Activated CD4-positive, alpha-beta T cell treated with anti-CD3 and anti-CD28 coated beads for 48 hours (primary cell): ENCODE measurements at places on chromosomes 3 and 15.
A peak's percentile ranks its signal among the peaks of the same experiment; 100 is the strongest.

- no peak for DNase-seq
Measured at GRCh38 chr15:22930782-22931484, 49.2 kb downstream of the CYFIP1 start.

DNA sequence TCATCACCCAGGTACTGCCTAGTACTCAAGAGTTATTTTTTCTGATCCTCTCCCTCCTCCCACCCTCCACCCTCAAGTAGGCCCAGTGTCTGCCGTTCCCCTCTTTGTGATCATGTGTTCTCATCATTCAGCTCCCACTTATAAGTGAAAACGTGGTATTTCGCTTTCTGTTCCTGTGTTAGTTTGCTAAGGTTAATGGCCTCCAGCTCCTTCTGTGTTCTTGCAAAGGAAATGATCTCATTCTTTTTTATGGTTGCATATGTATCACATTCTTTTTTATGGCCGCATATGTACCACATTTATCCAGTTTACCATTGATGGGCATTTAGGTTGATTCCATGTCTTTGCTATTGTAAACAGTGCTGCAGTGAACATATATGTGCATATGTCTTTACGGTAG, 8.2 kb upstream of the GANC start:
- no peak for DNase-seq

DNA sequence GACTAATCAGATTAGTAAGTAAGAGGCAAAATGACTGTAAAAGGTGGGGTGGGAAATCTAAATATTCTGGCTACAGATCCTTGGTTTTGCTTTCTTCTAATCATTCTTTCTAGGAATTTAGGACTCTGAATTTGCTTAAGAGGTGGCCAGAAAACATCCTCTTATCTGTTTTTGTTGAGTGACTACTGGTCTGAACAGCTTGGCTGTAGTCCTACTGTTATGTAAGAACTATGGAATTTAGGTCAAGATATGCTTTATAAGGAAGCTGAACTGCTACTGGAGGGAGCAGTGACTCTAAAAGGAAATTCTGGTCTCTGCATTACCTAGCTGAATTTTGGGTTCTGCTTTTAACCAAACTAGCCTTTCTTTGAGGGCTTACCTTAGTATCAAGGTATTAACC, 33.5 kb upstream of the CSPG5 start:
- no peak for DNase-seq

GRCh38 chr3:165635791-165636683, 201.2 kb downstream of the BCHE start:
- DNase-seq, result no peak

GRCh38 chr3:53795789-53796560, 50.2 kb downstream of the CHDH start:
- DNase-seq, result no peak

DNA sequence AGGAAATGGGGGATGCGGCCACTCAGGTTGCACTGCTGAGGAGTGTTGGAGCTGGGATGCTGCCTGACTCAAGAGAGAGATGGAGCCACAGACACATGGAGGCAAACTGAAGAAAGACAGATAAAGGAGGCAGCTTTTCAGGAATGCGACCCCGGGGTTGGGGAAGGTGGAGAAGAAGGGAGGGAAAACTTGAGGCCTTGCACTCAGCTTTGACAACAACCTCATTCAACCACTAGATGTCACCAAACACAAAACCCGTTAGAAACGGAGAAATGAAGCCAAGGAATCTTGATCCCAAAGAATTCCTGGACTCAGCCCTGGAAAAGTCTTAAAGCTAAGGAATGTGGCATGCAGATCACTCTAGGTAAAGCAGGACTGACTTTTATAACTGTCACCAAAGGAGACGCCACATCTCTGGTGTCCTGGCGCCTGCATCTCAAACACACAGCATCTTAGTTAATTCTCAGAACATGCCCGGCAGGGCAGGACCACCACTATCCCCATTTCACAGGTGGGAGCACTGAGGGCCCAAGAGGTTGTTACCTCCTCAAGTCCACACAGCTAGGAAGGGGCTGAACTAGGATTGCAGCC, 59.6 kb upstream of the LMCD1 start:
- DNase-seq, result no peak

DNA sequence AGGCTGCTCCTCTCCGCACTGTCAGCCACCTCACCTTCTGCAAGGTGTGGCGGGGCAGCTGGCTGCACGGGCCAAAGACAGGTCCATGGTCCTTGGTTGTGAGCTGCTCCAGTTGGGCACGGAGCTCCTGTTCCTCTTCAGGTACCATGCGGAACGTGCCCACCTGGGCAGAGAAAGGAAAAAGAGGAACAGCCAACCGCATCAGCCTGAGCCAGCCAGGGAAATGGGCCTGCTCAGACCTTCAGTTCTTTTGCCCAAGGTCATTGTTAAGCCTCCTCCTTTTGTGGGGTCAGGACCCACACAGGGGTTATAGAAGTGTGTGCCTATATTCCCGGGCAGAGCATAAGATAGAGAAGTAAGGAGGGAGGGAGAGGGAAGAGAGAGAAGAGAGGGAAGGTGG, 2.8 kb downstream of the RLBP1 start:
- no peak for DNase-seq

DNA sequence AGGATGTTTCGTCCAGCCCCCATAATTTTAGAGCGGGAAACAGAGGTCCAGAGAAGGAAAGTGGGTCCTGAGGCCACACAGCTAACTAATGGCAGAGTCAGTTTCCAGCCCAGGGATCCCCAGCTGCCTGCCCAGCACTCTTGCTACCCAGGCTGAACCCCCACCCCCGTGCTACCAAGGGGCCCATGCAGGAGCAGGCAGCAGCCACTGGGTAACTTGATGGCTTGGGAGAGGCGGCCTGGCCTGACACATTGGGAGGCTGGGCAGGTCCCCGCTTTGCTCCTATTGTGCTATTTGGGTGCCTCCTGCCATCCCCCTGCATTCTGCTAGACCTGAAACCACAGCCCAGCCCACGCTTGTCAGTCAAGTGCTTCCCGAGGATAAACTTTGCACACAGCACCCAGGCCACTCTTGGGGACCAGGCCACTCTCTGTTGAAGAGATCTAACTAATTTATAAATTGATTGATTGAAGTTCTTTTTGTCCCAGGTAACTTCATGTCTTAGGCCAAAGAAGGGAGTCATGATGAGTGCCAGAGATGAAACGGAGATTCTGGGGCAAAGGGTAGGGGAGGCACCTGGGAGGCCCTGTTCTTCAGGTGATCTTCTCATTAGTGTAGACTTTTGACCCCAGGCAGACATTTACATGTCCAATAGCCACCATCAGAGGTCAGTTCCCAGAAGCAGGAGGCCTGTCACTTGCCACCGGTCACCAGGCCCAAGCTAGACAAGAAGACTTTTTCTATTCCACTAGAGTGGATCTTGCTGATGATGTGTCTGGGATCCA, 7.0 kb downstream of the PAK6 start:
- DNase-seq, result no peak

GRCh38 chr15:72420576-72420975, 22.5 kb downstream of the TMEM202 start:
- DNase-seq, result no peak

DNA sequence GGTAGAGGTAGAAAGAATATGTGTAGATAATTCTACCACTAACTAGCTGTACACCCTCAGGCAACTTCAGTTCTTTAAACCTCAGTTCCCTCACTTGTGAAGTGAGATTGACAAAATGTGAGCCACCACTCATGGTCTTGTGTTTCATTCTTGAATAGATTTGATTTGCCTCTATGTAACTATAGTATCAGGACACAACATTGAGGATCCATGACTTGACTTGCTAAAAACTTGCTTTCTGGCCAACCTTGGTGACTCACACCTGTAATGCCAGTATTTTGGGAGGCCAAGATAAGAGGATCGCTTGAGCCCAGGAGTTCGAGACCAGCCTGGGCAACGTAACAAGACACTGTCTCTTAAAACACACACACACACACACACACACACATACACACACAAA, 115.8 kb upstream of the FLNB start:
- no peak for DNase-seq

GRCh38 chr15:97993310-97993738, 32.8 kb downstream of the ARRDC4 start:
- DNase-seq, result no peak

GRCh38 chr3:158419820-158420653, 151.0 kb upstream of the MLF1 start:
- no peak for DNase-seq

- no peak for DNase-seq
Measured at GRCh38 chr3:124629497-124629896, 100.8 kb upstream of the UMPS start.

GRCh38 chr15:45921978-45922377, 287.1 kb downstream of the SQOR start:
- no peak for DNase-seq

DNA sequence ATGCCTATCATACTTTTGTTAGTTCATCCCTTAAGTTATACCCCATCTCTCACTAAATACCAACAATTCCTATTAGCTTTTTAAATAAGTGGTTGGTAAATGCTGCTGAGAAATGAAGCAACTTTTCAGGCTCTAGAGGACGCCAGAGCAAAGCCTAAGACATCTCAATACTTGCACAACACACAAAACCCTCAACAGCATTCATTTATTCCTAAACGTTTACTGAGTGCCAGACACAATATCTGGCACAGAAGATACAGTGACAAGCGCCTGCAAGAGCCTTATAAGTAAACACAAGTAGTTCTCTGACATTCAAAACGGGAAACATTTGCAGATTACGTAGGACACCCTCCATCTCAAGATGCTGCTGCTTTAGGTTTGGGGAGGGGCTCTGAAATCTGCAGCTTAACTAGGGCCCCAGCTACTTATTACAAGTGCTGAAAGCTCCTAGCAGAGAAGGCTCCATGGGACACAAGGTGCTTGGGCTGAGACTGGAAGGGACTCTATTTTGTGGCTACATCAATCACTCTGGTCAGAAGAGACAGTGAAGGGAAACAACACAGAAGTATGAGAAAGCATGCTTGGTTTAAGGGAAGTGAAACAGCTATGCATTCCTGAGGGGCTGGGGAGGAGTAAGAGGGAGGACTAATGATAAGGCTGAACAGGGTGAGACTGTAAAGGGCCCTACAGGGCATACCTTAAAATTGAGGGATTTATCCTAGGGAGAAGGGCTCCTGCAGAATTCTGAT, 311.3 kb downstream of the PLCL2 start:
- no peak for DNase-seq

DNA sequence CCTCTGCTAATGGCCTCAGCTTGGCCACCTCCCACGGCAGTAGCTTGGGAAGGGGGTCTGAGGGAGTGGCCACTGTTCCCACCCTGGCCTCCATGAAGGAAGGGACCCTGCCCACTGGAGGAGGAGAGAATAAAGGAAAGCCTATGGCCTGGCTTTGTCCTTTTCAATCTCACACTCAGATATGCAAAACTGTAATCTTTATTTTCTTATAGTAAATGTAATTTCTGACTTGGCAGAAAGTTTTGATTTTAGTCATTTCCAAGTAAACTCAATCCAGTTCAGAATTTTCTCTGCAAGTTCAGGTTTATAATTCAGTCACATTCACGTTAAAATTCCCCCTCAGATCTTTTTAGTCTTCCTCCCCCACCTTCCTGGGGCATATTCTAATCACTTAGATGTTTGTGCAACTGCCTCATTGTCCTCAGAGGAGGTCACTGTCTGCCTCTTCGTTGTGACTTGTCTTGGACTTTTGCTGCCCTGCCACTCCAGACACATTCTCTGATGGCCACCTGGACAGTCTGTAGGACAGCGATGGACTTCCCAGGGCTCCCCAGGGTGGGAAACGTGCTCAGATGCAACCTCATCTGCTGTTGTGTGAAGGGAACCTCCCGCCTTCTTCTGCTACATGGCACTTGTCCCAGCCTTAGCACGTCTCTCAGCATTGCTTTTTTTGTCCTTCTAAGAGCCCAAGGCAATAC, 222.8 kb upstream of the TBL1XR1 start:
- peak; percentile 13 for DNase-seq

GRCh38 chr3:153171918-153172317, 9.9 kb downstream of the RAP2B start:
- DNase-seq, result no peak

DNA sequence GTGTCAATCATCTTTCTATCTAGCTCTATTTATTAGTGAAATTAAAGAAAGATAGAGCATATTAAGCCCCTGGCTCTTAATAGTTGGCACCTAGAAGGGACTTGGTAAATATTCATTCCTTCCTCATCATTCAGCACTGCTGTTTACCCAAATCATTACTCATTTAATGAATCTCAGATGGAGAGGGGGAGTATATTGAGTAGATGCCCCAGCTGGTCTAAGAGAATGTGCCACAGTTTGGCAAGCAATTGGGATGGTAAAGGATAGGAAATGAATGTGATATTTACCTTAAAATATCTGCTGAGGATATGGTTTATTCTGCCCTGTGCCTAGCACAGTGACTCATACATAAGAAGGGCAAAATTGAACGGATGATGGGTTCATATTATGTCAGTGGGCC, 6.0 kb downstream of the IL1RAP start:
- DNase-seq, result no peak
